Nucleus accumbens (tissue), 56 donors: ENCODE measurements at places on chromosomes 1 and 21.

- DNase-seq: no peak
Measured at GRCh38 chr1:16938351-16939321, 16.9 kb downstream of the CROCC start.

DNA sequence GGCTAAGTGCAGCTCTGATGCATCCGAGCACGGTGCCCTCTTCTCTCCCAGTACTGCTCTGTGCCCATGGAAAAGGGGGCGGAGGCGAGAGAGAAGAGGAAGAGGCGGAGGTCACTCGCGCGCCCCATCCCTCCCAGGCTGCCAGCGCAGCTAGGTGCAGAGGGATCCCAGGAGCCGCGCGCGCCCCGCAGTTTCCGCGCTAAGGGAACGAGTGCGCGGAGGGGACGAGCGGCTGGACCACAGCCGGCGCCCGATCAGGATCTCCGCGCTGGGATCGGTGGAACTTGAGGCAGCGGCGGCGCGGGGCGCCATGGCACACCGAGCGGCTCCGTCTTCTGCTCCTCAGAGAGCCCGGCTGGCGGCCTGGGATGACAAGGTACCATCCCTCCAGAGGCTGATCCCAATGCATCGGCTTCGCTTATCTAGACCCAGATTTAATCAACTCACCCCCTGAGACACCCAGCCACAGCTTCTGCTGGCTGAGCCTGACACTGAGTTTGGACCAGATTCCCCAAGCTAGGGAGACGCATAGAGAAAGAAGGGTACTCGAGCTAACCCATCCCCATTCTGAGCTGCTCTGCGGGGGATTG, at the start of gene PTGFR:
PTGFR (plus strand) TSS at position 114 of the 590 bp plus-strand sequence. CDS start 1,770 bp downstream, outside the sequence.
- DNase-seq: no peak

GRCh38 chr1:2304921-2305681, 77.0 kb downstream of the SKI start:
- DNase-seq: no peak

DNA sequence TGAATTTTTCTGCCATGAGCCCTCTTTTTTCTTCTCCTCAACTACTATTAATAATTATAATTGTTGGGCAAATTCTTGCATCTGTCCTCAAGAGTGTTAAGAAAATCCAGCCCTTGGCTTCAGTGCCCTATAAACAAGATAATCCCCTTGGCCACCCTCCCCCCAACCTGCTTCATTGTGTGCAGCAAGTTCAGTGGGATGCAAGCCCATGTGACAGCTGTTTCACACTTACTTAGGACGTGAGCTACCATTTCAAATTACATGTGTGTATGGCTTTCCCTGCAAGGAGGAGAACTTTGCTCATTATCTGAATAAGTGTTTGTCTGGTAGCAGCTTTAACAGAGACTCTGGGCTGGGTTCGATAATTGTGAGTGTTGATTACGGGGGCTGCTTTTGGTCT, 276.2 kb downstream of the CACNA1E start:
- DNase-seq: no peak

DNA sequence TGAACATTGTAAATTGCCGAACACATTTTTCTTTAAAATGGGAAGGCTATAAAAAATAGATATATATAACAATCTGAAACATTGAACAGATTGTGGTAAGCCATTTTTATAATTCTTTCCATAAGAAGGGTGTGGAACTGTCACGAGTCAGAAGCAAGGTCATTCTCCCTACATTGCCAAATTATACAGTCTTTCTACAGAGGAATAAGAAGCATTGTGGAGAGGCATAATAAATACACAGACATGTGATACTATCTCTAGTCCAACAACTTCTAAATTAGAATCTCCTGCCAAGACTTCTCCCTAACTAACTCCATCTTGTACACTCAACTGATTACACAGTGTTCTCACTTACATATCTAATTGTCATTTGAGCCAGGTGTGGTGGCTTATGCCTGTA, 227.9 kb downstream of the CENPF start:
- DNase-seq: no peak

DNA sequence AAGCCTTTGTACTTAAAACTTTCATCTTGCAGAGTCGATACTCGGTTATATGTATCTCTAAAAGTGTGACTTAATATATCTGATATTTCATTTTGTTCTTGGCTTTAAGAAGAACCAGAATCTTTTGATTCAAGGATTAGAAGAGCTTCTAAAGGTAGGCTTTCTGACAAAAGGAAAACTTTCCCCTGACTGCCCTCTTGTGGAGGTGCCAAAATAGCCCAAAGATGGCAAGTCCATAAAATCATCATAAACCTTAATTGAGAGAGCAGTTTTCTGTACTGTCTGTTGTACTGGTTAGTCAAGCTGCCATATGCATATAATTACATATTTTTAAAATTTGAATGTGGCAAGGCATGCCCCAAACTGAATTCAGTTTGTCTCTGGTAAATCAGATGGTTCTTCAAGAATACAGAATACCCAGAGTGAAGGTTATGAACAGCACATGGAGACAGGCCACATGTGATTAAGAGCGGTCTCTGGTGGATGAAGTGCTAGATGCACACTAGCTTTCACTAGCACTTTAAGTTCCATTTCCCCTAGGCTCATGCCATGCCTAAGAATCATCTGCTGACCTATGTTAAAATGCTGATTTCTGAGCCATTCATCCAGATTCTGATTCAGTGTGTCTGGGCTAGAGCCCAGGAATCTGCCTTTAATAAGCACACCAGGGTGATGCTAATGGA, 27.7 kb upstream of the ELAVL4 start:
- no peak for DNase-seq

GRCh38 chr21:26388731-26389231, 184.3 kb downstream of the CYYR1 start:
- no peak for DNase-seq

- DNase-seq: no peak
Measured at GRCh38 chr21:21200103-21200938, 202.1 kb downstream of the NCAM2 start.

GRCh38 chr1:9229549-9229948, 5.0 kb upstream of the H6PD start:
- DNase-seq: no peak

DNA sequence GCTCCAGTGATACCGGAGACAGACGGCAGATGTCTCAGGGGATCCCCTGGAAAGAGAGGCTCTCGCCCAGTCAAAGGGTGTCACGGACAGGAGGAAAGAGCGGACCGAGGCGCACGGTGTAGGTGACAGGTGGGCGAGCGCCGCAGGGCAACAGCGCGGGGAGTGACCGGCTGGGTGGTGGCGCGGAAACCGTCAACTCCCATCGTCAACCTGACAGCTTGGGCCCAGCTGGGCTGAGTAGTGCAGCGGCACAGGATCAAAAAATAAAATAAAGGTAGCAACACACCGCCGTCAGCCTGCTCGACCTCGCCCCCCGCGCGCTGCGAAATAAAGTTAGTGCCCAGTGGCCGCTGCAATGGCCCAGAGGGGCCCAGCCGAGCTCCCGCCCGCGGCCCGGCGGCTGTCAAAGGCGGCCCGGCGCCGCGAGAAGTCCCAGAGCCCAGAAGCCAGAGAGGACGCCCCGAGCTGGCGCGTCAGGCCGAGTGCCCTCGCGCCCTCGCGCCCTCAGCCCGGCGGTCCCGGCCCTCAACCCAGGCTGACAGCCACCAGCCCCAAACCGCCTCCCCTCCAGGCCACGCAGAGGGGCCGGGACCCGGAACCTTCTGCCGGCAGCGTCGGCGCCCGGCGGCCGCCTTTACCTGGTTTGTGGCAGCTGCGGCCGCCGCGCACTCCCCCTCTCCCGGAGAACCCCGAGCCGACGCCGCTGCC, at the start of gene LYST:
LYST (minus strand) TSS at position 702 of the 708 bp plus-strand sequence. CDS start 36,489 bp downstream, outside the sequence.
- DNase-seq: peak; percentile 62

DNA sequence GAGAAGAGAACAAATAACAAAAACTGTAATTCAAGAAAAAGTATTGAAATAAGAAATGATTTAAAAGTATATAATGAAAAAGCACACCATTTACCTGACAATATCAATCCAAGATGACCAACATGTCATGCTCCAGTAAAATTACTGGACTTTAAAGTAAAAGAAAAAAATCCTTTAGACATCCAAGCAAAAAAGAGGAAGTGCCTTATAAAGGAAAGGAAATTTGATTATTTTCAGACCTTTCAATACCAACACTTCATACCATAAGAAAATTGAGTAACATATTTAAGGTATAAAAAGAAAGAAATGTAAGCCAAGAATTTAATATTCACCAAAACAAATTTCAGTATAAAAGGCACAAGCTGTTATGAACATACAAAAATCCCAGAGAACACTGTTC, 46.2 kb upstream of the SSX2IP start:
- no peak for DNase-seq
